ENCODE measurements at places on chromosomes 5 and 9.

DNA sequence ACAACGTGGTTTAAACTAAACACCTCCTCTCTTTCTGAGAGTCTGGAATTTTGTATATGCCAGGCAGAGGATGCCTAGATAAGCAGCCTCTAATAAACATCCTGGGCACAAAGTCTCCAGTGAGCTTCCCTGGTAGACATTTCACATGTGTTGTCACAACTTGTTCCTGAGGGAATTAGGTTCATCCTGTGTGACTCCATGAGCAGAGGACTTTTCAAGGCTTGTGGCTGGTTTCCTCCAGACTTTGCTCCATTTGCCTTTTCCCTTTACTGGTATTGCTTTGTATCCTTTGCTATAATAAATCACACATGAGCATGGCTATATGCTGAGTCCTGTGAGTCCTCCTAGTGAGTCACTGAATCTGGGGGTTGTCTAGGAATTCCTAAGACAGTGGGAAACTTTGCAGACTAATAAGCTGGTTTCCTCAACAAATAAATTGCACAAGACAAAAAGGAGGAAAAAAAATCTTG, 77.4 kb downstream of the NR2F1-AS1 start:
- no peak for DNase-seq

DNA sequence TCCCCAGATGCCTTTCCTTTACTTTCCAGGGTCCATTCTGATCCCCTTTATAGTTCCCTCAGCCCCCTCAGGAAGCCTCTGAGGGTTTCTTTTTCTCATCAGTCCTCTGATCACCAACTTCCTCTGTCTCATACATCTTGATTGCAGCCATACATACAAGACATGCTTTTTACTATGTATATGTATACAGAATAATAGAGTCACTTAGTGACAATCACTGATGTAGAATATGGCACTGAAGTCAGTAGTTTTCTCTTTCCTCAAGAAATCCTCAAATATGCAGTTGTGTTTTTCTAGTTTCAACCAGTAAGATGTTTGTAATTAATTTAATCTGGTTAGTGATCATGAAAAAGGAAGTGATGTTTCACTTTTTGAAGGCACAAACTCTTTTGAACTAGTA, 364.1 kb downstream of the MAN2A1 start:
- DNase-seq: no peak

- peak; percentile 43 for DNase-seq
Observed at GRCh38 chr5:50667023-50667652, 701 bp downstream of the PARP8 start.

- DNase-seq: no peak
Observed at GRCh38 chr5:158979749-158980521, 119.8 kb downstream of the EBF1 start.

DNA sequence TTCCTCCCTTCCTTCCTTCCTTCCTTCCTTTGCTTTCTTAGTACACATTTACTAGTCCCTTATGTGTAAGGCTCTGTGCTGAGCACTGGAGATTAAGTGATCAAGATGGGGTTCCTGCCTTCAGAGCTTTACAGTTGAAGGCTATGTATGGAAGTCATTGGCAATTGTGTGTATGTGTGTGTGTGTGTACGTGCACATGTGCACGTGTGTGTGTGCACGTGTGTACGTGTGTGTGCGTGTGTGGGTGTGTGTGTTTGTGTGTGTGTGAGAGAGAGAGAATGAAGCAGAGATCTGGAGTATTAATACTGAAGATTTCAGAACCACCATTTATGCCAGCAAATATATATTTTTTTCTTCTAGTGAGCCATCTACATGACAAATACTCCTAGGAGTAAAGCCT, 184.9 kb upstream of the NFIB start:
- DNase-seq: no peak

DNA sequence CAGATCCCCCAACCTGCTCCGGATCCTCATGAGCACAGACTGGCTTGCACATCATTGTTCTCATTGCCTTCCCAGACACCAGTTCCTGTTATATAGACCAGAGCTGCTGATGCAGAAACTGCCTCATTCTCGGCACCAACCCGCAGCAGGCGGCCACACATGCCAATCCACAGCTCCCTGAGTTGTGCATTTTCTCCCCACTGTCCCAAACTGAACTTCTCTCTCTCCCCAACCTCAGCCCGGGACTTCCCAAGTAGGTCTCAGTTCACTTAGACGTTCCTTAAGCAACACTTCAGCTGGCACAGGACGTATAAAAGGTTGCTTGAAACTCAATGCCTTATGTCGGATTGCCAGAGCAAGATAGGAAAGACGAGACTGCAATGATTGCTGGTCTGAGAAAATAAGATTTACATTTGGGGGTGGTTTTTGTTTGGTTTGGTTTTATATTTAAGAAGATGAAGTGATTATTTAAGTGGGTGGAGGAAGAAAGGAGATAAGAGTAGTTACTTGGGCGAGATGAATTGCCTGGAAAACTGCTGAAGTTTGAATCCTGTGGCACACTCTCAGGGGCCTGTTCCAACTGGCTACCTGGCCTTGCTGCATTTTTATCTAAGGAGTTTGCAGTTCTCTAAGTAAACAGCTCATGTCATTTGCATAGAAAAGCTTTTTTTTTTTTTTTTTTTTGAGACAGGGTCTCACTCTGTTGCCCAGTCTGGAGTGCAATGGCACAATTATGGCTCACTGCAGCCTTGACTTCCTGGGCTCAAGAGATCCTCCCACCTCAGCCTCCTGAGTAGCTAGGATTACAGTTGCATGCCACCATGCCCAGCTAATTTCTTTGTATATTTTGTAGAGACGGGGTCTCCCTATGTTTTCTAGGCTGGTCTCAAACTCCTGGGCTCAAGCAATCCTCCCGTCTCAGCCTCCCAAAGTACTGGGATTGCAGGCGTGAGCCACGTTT, 155.4 kb downstream of the GOLPH3 start:
- no peak for DNase-seq

DNA sequence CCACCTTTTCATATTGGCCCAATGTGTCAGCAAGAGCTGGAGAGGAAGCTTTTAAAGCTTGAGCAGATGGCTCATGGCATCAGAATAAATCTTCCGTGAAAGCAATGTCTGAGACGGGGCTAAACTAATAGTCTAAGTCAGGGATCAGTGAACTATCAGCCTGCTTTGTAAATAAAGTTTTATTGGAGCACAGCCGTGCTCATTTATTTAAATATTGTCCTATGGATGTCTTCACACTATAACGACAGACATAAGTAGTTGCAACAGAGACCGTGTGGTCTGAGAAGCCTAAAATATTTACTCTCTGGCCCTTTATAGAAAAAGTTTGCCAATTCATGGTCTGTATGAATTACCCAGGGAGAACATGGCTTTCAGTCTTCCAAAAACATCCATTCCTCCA, 85.6 kb upstream of the SLC44A1 start:
- DNase-seq: no peak

GRCh38 chr9:117720555-117720954, 16.4 kb downstream of the TLR4 start:
- DNase-seq: no peak

DNA sequence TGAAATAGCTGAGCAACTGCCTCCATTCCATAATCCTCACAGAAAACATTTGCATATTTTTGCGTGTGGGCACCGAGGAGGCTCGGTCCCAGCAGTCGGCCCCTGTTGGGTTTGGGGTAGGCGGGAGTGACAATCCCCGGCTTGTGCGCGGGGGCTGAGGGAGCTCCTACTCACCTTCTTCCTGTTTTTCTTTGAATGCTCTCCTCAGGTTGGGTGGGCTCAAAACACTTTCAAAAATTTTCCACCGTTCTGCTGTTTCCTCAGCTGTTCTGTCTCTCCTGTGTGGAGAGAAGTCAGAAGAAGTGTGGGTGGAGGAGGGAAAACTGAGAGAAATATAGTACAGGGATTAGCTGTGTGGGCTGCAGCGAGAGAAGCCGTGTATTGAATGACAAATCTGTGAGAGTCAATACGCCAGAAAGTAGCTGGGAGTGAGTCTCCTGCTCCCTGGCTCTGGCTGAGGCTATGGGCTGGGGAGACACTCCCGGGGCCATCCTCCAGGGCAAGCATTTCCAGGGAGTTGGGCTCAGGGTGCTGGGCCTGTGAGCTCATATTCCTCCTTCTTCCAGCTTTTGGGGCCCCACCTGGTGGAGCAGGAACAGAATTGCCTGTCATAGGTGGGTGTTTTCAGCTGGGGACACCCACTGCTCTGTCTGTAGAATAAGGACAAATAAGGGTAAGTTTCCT, 84.7 kb downstream of the CMYA5 start:
- peak; percentile 44 for DNase-seq

- no peak for DNase-seq
Observed at GRCh38 chr5:178589180-178590140, 733 bp downstream of the COL23A1 start.

- DNase-seq: no peak
Observed at GRCh38 chr9:130305381-130305780, 39.8 kb downstream of the HMCN2 start.

DNA sequence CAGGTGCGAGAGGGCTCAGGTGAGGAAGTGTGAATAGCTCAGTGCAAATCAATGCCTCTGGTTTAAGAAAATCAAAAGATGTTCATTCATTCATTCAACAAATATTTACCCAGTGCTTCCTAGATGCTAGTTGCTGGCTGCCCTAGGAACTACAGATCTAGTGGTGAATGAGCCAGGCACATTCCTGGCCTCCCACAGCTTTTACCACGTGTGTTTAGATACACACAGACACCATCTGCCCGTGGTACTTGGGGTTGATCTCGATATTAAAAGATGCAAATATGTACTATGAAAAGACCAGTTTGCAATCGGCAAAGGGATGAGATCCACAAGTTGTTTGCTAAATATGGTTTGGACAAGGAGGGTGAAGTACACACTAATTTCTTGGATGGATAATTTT, 78.2 kb downstream of the GTF3C4 start:
- DNase-seq: no peak

GRCh38 chr5:14447958-14448911, 133.4 kb upstream of the OTULINL start:
- peak; percentile 32 for DNase-seq

- no peak for DNase-seq
Observed at GRCh38 chr9:35951736-35952135, 6.2 kb downstream of the OR2S2 start.

DNA sequence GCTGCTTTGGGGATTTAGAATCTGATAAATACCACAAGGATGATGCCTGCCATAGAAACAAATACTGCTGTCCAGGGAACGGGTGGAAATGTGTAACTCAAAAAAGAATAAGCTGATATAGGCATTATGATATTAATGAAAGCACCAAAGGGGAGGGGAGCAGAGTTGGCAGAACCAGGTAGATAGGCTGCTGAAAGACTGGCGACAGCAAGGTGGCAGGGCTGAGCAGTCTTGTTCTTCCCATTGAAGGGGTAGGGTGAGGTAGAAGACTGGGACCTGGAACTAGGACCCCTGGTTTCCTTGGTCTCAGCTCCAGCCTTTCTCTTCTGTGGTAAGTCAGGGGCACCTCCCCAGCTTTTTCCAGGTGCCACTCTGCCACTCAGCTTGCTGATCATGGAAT, 31.4 kb upstream of the TMOD1 start:
- no peak for DNase-seq

- DNase-seq: no peak
Observed at GRCh38 chr5:100319885-100320284, 215.3 kb upstream of the FAM174A start.

- DNase-seq: no peak
Observed at GRCh38 chr9:136378170-136379002, 4.9 kb upstream of the CARD9 start.

DNA sequence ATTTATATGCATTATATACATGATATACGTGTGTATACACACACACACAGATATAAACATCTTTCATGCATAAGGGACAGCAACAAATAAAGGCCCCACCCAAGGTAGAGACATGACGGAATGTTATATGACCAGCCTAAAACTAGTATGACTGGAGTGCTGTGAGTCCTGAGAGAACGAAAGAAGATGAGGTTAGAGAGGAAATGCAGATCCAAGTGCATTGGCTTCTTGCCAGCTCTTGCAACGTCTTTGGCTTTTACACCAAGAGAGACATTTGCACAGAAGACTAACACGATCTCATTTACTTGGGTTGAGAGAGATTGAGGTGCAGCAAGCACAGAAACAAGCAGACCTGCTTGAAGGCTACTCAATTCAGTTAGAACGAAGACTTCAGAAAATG, 23.0 kb downstream of the CDH10 start:
- DNase-seq: peak; percentile 7

DNA sequence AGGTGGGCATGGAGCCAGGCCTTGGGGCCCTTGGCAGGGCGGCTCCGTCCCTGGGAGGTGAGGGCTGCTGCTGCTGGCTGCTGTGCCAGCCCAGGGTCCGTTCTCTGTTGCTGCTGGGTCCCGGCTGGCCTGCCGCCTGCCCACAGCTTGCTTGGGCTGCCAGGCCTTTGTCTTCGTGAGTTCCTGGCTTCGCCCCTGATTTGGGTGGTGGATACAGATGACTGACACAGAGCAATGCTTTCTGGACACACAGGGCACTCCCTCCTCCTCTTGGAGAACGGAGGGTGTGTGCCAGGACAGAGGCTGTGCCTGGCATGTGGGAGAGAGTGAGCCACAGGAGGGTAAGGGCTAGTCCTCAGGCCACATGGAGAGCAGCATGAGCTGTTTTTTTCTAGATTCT, 166.1 kb downstream of the MACROH2A1 start:
- DNase-seq: no peak

DNA sequence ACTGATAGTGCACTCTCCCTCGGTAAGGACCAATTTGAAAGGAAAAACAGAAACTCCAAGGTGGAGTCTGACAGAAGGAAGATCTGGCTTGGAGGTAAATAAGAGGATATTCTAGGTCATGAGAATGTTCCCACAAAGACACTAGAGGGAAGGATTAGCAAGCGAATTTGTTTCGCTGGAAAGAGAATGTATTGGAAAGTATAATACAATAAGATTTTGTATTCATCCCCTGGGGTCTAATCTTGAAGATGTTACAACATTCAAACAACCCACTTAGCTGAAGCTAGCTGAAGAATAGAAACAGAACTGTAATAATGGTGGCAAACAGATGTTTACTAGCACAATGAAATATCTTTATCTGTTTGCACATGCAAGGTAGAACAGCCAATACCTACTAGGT, 158.7 kb downstream of the GNAQ start:
- DNase-seq: no peak

GRCh38 chr5:110321117-110321516, 405.4 kb downstream of the TMEM232 start:
- no peak for DNase-seq
